Transverse colon (tissue), 4 donors: ENCODE measurements at places on chromosomes 1 and 21.

DNA sequence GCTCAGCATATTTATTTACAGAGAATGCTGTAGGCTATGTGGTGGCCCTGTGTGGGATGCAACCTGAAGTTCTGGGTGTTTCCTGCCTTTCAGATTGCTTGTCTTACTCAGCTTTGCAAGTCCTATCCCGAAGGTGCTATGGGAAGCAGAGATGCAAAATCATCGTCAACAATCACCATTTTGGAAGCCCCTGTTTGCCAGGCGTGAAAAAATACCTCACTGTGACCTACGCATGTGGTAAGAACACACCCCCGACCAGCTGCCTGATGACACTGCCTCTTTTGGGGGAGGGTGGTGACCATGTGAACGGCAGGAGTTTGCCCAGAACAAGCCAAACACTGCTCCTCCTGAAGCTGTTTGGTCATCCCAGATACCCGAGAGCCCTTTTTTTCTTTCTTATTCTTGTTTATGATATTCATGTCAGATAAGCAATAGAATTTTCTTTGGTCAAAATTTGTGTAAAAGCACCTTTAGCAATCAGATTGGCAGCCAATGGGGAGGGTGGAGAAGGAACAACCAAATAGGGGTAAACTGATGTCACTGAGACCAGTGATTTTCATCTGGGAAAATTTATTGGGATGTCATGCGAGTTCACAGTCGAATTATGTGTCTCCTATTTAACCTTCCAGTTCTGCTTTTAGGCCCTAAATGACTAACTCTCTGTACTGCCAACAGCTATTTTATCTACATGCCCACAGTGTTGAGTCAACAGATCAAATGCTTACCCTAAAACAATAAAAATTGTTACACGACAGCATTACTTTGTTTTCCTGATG is 82.6 kb downstream of the EVA1C start:
- no peak for DNase-seq

GRCh38 chr1:204714194-204714860 is 28.8 kb upstream of the LRRN2 start:
- DNase-seq: no peak

- peak; percentile 13 for DNase-seq
Observed at GRCh38 chr1:48572646-48573258, 100.7 kb upstream of the SPATA6 start.

DNA sequence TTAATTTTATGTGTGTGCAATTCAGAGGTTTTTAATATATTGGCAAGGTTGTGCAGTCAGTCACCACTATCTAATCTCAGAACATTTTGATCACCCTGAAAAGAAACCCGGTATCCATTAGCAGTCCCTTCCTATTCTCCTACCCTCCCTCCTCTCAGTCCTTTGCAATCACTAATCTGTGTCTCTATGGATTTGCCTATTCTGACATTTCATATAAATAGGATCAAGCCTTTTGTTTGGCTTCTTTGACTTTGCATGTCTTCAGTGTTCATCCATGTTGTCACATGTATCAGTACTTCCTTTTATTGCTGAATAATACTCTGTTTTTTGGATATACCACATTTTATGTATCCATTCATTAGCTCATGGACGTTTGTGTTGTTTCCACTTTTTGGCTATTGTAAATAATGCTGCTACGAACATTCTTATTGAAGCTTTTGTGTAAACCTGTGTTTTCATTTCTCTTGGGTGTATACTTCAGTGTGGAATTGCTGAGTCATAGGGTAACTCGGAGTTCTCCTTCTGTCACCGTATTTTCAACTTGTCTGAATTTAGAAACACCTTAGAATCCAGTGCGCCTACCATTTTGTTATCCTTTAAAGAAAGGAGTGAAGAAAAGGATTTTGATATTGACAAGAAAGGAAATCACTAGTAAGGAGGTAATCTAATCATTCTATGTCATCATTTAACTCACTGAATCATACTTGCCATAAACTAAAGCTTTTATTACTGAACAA is 3.4 kb downstream of the CEP85 start:
- DNase-seq: no peak

DNA sequence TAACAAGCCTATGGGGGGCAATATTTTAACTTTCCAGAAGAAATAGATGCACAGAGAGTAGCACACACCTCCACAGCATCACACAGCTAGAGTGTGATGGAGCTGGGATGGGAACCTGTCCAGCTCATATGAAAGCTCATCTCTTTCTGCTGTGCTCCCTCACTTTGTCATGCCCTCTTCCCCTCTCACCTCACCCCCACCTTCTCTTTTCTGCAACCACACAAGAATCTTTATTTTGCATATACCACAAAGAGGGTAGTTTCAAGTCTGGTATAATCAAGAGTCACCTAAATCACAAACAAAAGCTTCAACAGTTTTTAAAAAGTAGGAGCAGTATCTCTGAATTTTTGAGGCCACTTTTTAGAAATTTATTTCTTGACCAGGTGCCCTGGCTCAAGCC is 22.6 kb downstream of the FOXD2 start:
- DNase-seq: no peak

- DNase-seq: peak; percentile 58
Observed at GRCh38 chr1:228141226-228142044, 1.4 kb downstream of the GUK1 start.

DNA sequence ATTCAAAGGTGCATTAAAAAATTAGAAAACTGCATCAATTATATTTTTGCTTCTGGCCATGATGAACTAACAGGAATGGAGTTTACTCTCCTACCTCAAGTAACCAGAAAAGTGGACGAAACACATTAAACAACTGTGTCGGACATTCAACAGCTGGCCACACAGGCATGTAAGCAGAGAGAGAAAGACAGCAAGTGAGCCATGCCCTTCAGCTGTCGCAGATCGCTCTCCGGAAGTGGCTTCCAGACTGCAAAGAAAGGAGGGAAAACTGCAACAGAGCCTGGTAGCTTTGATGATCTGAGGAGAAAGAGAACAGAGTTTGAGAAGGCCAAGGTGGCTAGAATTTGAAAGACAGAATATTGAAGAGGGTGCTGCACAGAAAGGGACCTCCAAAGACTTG is 557.2 kb downstream of the MATN1 start:
- no peak for DNase-seq

DNA sequence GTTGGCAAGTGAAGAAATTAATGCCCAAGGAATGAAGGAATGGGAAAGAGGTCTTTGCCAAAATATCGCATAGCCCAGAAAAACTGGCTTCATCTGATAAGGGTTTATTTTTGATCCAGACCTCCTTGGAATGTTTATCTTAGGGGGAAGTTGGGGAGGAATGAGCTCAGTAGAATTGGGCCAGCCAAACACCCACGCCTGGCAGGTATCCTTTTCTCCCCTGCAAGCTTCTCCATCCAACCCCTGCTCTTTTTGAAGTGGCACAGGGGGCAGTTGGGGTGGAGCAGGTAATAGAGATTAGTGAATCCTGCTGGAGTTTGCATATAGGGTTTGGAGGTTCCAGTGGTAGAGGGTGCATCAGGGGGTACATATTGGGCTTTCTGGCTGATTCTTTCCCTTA is 21.1 kb downstream of the INTS3 start:
- DNase-seq: no peak

DNA sequence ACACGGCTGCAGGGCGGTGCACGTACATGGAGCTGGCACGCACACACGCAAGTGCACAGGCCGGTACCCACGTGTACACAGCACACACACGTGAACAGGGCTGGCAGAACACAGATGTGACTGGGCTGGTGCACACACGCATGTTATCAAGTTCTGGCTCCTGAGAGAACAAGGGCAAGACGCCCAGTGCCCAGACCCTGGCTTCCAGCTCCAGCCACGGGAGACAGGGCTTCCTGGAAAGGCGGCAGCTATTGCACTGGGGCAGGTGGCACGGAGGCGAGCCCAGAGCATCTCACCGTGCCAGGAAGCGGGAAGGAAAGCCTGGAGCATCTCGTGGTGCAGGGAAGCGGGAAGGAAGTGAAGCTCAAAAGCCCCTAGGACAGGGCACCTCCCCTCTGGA is 5.9 kb downstream of the SDF4 start:
- no peak for DNase-seq

DNA sequence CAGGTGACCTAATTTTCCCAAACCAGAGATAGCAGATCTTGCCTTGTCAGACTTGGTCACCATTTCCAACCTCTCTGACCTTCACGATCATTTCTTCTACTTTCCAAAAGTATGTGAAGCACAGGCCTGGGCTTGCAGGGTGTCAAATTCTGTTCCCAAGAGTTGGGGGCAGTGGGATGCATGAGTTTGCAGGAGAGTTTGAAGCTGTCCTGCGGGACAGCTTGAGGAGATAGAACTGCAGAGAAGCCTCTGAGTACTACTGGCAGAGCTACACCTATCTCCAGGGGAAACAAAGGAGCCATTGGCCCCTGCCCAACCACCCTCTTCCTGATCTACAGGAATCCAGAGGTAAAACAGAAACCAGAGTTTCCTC is 11.3 kb downstream of the TXNIP start:
- no peak for DNase-seq
